ENCODE measurements at places on chromosomes 11 and 22. TPM values are rescaled to one million over a fixed set of nuclear protein-coding genes. Genes with fewer than 3 reads are reported as not detected.

GGTLC3 gene
- total RNA-seq = not detected

THAP7 gene
- total RNA-seq = 35.3 TPM

HEPN1 gene
- total RNA-seq = not detected

LMNTD2 gene
- total RNA-seq = 0.75 TPM

TUBA8 gene
- 0.44 TPM for total RNA-seq

OR2AG2 gene
- not detected for total RNA-seq
